Omental fat pad (tissue), 4 donors: ENCODE measurements at places on chromosomes 6 and 20.
A peak's percentile ranks its signal among the peaks of the same experiment; 100 is the strongest.

DNA sequence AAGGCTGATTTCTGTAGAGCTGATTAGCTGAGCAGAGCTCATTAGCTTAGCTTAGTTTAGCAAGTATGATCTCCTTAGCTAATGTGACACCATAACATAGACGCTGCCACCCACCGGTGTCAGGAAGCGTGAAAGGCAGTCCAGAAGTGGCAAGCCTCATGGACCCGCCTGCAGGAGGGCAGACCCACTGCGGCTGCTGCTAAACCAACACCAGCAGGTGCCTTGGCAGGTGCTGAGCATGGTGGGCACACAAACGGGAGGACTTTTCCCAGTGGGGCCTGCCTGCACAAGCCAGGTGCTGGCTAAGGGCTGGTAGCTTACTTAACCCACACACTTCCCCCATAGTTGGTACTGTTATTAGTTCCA is 22.7 kb downstream of the ZDHHC14 start:
- no peak for DNase-seq

- no peak for DNase-seq
These were observed 27.2 kb downstream of the CMTR1 start for GRCh38 chr6:37459981-37460800.

DNA sequence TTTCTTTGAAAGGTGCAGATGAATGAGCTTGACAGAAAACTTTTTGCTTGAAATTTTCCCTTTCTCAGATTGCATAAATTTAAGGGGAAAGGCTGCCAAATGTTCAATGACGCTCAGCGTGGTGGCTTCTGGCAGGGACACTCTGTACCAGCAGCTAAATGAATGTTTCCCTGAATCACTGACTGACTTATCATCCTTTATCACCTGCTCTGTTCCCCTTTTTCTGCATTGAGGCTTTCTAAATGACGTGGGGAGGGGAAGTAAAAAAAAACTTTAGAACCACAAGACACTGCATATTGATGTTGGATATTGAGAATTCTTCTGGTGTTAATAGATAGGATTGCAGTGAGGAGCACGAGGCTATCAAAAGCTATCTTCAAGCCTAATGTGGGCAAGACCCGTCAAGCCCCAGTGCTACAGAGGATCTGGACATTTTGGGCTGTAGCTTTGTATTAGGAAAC is 46.9 kb upstream of the ENPP5 start:
- DNase-seq: no peak

- DNase-seq: peak; percentile 11
These were observed 29.9 kb downstream of the EZR start for GRCh38 chr6:158789115-158789917.

- peak; percentile 61 for DNase-seq
These were observed at the start of gene SMIM8 for GRCh38 chr6:87322304-87323212. Gene SMIM8, plus strand, starts transcription at chr6:87322588. Its CDS starts 14,444 bp downstream, at chr6:87337032.
